Stimulated activated CD8-positive, alpha-beta memory T cell treated with anti-CD3 and anti-CD28 coated beads, Interleukin-4, amount 100 ng/mL, for 1 hour (primary cell): ENCODE measurements at places on chromosomes 13 and 19.
A peak's percentile ranks its signal among the peaks of the same experiment; 100 is the strongest.

DNA sequence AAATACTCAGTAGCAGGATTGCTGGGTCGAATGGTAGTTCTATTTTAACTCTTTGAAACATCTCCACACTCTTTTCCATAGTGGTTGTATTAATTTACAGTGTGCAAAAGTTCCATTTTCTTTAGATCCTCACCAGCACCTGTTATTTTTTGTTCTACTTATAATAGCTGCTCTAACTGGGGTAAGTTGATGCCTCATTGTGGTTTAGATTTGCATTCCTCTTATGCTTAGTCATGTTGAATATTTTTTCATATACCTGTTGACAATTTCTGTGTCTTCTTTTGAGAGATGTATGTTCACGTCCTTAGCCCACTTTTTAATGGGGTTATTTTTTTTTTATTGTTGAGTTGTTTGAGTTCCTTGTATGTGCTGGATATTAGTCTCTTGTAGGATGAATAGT lies 144.6 kb downstream of the NBEA start:
- no peak for DNase-seq

DNA sequence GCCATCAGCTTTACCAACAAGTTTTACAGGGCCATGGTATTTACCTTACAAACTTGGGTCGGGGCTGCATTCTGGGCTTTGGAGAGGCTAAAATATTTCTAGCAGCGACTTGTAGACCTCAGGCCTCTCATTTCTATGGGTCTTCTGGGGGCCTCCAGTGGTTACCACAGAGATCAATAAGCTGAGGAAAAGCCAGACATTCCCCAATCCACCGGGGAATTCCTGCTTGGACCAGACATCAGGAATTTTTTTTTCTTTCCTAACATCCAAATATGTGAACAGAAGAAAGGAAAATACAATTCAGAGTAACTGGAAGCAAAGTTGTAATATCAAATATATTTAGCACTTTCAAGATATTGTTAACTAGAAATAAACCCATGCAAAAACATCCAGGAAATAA lies 1.5 kb downstream of the DZIP1 start:
- no peak for DNase-seq

- no peak for DNase-seq
Measured at GRCh38 chr13:23753458-23753857, 135.7 kb downstream of the MIPEP start.

DNA sequence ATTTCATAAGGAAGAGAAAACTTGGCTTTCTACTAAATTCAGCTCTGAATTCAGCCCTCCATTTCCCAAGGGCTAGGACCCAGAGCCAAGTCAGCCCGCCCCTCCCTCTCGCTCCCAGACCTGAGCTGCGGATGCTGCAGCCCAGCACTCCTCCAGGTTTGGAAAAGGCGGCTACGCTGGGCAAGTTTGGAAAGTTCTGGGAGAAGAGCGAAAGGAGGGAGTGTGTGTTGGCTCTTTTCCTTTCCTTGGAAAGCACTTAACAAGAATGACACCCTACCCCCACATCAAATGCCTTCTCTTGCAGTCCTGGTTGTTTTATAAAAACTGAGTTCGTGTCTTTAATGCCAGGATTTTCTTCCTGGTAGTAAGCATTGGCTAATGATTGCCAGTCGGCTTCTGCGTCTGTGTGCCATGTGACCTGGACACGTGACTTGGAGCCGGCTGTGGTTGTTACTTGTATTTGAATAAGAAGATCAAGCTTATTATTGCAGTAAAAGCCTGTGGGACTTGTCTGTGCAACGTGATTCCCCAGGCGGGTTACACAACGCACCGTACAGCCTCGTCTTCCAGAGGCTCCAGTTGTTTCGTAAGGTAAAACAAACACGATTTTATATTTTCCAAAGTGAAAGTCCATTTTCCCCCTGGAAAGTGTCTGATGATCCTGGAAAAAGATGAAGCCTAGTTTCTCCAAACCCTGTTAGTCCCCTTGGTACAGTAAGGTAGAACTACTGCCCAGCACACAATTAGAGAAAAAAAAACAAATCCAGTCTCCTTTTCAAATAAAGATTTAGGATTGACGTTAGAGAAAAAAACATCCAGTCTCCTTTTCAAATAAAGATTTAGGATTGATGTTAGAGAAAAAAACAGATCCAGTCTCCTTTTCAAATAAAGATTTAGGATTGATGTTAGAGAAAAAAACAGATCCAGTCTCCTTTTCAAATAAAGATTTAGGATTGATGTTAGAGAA lies 26.8 kb upstream of the UBE2L5 start:
- peak; percentile 48 for DNase-seq

DNA sequence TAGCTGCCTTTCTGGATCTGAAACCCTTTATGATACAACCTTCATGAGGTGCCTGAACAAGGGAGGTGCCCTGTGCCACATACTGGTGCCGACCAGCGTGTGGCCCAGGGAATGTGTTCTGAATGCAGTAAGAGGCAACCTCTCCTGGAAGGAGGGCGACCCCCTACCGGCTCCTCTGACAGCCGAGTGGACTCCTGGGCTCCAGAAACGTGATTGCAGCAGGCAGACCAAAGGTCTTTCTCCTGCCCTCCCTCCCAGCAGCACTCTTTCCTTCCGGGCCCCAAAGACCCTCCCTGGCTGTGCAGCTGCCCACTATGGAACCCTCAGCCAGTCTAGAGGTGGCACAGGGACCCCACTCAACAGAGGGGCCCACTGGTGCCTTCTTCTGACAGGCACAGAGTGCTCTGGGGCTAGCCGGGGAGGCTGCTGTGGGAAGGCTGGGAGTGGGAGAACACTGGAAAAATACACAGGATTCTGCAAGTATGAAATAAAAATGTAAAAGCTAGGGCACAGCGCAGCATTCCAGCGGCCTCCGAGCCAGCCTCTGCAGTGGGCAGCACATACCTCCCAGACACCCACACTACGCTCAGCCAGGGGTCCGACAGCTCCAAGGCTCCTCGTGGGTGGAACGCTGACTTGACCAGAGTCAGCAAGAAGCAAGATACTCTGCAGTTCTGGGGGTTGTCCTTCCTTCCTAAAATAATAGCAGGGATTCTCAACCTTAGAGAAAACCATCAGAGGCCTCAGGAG lies 14.9 kb downstream of the SH3GL1 start:
- DNase-seq = no peak

- no peak for DNase-seq
Measured at GRCh38 chr19:16326401-16327168, 2.0 kb downstream of the KLF2 start.

DNA sequence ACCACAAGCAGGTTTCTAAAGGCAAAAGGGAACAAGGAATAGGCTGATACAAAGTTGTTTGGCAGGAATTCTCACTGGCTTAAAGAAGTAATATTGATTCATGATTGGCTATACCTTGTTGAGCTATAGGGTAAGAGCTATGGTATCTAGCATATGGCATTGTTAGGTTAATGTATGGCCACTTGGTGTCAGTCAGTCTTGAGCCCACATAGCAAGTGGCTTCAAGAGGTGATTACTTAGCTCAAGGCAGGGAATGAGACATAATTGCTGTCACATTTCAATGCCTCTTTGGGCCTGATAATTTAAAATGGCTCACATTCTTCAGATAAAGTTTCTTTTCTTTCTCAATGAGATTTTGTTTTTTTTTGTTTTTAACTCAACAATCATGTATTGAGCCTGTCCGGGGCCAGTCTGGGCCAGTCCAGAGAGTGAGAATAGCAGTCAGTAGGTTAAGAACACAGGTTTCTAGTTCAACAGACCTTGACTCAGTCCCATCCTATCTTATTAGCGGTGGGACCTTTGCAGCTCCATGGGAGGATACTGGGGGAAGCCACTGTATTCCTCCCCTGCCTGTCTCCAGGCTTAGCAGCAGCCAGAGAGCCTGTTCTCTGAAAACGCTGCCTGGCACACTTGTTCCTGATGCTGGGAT lies 45.8 kb upstream of the RCBTB2 start:
- DNase-seq = no peak

- no peak for DNase-seq
Measured at GRCh38 chr13:59479629-59480028, 684.1 kb downstream of the DIAPH3 start.

DNA sequence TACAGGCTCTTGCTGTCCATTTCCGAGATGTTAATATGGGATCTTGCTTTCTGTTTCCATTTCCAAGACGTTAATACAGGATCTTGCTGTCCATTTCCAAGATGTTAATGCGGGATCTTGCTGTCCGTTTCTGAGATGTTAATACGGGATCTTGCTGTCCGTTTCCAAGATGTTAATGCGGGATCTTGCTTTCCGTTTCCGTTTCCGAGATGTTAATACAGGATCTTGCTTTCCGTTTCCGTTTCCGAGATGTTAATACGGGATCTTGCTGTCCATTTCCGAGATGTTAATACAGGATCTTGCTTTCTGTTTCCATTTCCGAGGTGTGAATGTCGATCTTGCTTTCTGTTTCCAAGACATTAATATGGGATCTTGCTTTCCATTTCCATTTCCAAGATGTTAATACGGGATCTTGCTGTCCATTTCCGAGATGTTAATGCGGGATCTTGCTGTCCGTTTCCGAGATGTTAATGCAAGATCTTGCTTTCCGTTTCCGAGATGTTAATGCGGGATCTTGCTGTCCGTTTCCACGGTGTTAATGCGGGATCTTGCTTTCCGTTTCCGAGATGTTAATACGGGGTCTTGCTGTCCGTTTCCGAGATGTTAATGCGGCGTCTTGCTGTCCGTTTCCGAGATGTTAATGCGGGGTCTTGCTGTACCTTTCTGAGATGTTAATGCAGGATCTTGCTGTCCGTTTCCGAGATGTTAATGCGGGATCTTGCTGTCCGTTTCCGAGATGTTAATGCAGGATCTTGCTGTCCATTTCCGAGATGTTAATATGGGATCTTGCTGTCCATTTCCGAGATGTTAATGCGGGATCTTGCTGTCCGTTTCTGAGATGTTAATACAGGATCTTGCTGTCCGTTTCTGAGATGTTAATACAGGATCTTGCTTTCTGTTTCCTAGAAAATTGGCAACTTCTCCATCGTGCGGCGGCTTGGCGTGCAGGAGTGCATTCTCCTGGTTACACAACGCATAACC lies 38.3 kb downstream of the PEX11G start:
- no peak for DNase-seq
